Activated CD4-positive, alpha-beta memory T cell treated with anti-CD3 and anti-CD28 coated beads for 36 hours (primary cell): ENCODE measurements at places on chromosomes 6 and 20.

GRCh38 chr20:46992640-46993035 lies 98.0 kb downstream of the EYA2 start:
- DNase-seq = no peak

DNA sequence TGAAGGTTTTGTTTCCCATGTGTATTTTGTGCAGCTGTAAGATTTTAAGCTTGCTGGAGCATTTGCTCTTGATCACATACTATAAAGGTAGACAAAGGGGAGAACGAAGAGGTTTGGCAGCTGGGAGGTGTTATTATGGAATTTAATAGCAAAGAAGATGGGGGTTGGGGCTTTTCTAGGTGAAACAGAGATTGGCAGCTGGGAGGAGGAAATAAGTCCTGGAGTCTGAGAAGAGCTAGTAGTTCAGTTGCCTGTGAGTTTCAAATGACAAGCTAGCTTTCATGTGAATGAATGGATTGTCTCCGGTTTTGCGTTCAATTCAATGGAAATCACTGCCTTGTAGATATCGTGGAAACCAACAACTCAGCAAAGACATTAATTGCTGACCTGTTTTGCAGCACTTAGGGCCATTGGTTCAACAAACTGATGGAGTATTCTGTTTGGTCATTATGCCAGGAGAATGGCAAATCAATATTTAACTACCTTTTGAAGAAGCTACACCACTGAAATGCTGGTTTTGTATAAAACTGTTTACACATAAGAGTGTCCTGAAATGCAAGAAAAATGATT lies 38.1 kb upstream of the FLRT3 start:
- no peak for DNase-seq

DNA sequence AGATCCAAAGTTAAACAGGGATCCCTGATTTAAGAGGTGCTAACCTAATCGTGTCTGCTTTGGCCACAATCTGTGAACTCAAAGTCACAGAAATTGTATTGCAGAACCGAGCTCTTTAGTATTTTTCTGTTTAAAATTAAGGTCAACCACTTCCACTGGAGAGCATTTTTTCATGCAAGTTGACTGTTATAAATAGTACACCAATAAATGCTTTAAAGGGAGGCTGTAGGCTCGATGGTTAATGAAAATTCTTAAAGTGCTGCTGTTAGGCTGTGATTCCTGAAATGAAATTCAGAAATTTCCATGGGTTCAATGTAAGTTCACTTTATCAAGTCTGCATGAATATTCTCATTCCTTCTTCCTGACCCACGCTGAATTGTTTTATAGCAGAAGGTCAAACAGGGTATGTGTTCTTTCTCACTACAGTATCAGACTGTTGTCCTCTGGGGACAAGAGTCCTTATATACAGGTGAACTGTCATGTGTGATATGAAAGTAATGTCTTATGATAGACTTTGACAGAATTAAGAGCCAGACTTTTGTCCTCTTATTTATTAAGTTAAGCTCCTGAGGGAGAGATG lies 92.5 kb upstream of the HDGFL1 start:
- DNase-seq = no peak

- DNase-seq = no peak
Measured at GRCh38 chr6:39114388-39114703, 640 bp downstream of the SAYSD1 start.

GRCh38 chr6:28841290-28841689 lies 82.5 kb downstream of the TRIM27 start:
- DNase-seq = no peak

GRCh38 chr6:84019842-84020211 lies 13.7 kb upstream of the MRAP2 start:
- no peak for DNase-seq

GRCh38 chr6:24851086-24851485 lies 52.4 kb upstream of the ARMH2 start:
- no peak for DNase-seq
